MCF 10A (cell line): ENCODE measurements at places on chromosomes 6 and 20. TPM values are rescaled to one million over a fixed set of nuclear protein-coding genes. Genes with fewer than 3 reads are reported as not detected.

DNA sequence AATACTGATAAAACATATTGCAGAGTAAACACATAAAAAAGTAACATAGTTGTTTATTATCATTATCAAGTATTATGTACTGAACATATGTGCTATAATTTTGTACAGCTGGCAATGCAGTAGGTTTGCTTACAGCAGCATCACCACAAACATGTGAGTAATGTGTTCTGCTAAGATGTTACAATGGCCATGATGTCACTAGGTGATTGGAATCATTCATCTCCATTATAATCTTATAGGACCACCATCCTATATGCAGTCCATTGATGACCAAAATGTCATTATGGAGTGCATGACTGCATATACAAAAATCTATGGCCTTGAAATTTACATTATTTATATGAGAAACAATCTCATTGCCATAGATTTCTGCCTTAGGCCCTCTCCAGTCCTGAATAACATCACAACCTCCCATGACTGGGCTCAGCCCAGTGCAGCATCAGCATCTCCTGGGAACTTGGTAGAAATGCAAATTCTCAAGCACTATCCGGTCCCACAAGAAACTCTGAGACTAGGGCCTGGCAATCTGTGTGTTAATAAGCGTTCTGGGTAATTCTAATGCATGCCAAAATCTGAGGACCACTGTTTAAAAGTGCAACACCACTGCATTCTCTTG, 352.0 kb upstream of the MARCKS start:
- H3K27ac ChIP-seq: no peak overlapping the region
- no peaks in the 10 kb centered on the region for H3K27me3 ChIP-seq
- no peak for DNase-seq

GRCh38 chr6:151425561-151425960, 26.4 kb downstream of the RMND1 start:
- no peak overlapping the region for H3K27ac ChIP-seq
- H3K4me3 ChIP-seq: no peak overlapping the region
- no peaks in the 10 kb centered on the region for H3K4me1 ChIP-seq
- no peak for DNase-seq

CTCFL gene
- total RNA-seq: not detected in 2 replicates

NRN1 gene
- not detected in 2 replicates for total RNA-seq

FAM110A gene
- 9.2 and 13.6 TPM in 2 replicates for total RNA-seq

DNA sequence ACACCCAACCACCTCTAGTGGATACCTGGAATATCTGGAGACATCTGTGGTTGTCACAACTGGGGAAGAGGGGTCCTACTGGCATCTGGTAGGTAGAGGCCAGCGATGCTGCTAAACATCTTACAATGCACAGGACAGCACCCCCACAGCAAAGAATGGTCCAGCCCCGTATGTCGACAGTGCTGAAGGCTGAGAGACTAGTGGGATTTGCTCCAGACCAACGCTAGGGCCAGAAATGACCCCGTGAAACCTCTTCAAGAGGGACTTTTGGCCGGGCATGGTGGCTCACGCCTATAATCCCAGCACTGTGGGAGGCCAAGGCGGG, 7.2 kb downstream of the PREX1 start:
- DNase-seq: no peak
- no peak overlapping the region for H3K27ac ChIP-seq
- no peaks in the 10 kb centered on the region for H3K36me3 ChIP-seq
- no peak overlapping the region for H3K4me3 ChIP-seq
- no peaks in the 10 kb centered on the region for H3K4me1 ChIP-seq

DNA sequence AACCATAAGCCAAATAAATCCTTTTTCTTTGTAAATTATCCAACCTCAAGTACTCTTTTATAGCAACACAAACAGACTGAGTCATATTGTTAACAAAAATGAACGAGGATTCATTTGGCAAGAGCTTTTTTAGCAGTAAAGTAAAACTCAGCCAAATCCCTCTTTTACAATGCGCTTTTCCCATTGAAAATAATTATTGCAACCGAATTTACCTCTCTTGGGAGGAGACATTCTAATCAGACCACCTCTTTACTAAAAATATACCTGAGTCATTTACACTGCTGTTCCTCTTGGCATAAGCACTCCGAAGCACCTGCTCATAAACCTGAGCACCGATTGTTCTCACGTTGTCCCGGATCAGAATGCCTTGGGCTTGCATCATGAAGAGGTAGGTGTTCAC, 57.4 kb downstream of the B4GALT5 start:
- no peak overlapping the region for H3K27ac ChIP-seq
- H3K36me3 ChIP-seq: peaks cover 51% of the 10 kb centered on the region
- H3K4me3 ChIP-seq: no peak overlapping the region
- DNase-seq: no peak
- no peaks in the 10 kb centered on the region for H3K27me3 ChIP-seq

CD40 gene
- total RNA-seq: 1.5 and 2.3 TPM in 2 replicates

- peak overlapping the region; percentile 74 for H3K4me3 ChIP-seq
- peaks cover 6% of the 10 kb centered on the region for H3K36me3 ChIP-seq
- peak overlapping the region; percentile 46 for H3K27ac ChIP-seq
- H3K4me1 ChIP-seq: peaks cover 32% of the 10 kb centered on the region
- H3K27me3 ChIP-seq: no peaks in the 10 kb centered on the region
- DNase-seq: peak; percentile 89
These were observed 1.3 kb downstream of the RNF24 start for GRCh38 chr20:4014031-4014474.

GRCh38 chr20:53814060-53814459, 220.4 kb upstream of the ZNF217 start:
- H3K4me1 ChIP-seq: no peaks in the 10 kb centered on the region
- DNase-seq: no peak
- no peaks in the 10 kb centered on the region for H3K27me3 ChIP-seq
- no peak overlapping the region for H3K4me3 ChIP-seq
- no peaks in the 10 kb centered on the region for H3K36me3 ChIP-seq

FAM209A gene
- 0.42 TPM in 1 of 2 replicates, not detected in the other for total RNA-seq

- H3K27me3 ChIP-seq: no peaks in the 10 kb centered on the region
- peak overlapping the region; percentile 11 for H3K27ac ChIP-seq
- DNase-seq: peak; percentile 47
- H3K4me3 ChIP-seq: no peak overlapping the region
- peaks cover 25% of the 10 kb centered on the region for H3K4me1 ChIP-seq
- no peaks in the 10 kb centered on the region for H3K36me3 ChIP-seq
These were observed 23.6 kb downstream of the CDS2 start for GRCh38 chr20:5150226-5151076.

KCTD20 gene
- 46.6 and 52.0 TPM in 2 replicates for total RNA-seq

- DNase-seq: no peak
- H3K36me3 ChIP-seq: no peaks in the 10 kb centered on the region
- H3K27me3 ChIP-seq: peaks cover 71% of the 10 kb centered on the region
- H3K4me1 ChIP-seq: no peaks in the 10 kb centered on the region
- H3K27ac ChIP-seq: no peak overlapping the region
These were observed 245.1 kb upstream of the RSPO3 start for GRCh38 chr6:126873351-126873750.

DNA sequence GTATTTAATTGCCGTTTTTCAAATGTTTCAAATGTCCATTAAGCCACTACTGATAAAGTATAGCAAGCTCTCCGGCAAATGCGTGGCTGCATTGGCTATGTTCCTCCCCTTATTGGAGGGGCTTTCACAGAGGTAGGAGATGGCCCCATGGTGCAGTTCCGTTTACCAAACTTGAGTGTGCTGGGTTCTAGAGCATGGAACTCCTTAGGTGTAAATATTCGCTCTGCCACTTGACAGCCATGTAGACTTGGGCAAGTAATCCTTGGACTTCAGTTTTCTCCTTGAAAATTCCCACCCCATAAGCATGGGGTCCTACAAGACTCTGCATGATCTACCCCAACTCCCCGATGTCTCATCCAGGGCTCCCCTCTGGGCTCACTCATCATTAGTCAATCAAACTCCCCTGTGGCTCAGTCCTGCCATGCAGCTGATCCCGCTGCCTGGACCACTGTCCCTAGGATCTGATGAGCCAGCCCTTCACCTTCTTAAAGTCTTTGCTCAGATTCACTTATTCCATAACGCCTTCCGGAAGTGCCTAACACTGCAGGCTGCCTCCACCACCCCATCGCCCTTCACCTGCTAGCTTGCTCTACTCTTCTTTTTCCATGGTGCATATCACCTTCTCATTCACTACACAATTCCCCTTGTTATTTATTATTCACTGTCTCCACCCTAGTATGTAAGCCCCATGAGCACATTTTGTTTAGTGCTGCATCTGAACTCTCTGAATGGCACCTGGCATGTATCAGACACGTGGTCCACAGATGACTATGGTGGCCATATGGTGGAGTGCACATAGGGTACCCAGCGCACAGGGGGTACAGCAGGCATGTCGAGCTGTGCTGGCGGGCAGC, 18.8 kb downstream of the PRR18 start:
- no peaks in the 10 kb centered on the region for H3K36me3 ChIP-seq
- H3K27me3 ChIP-seq: peaks cover 71% of the 10 kb centered on the region
- no peak overlapping the region for H3K4me3 ChIP-seq

GSTA3 gene
- not detected in 2 replicates for total RNA-seq

PPP1R3G gene
- 0.07 TPM in 2 replicates for total RNA-seq

GRCh38 chr20:50558483-50558925, 48.3 kb downstream of the PTPN1 start:
- DNase-seq: peak; percentile 79
- peak overlapping the region; percentile 54 for H3K4me3 ChIP-seq
- H3K27me3 ChIP-seq: no peaks in the 10 kb centered on the region
